NCI-H1105 treated with DMSO at 0.1 percent for 48 hours (cell line): ENCODE measurements at places on chromosomes 7 and 10.

GRCh38 chr7:107068156-107068555 is 23.7 kb downstream of the PRKAR2B start:
- no peak for DNase-seq

DNA sequence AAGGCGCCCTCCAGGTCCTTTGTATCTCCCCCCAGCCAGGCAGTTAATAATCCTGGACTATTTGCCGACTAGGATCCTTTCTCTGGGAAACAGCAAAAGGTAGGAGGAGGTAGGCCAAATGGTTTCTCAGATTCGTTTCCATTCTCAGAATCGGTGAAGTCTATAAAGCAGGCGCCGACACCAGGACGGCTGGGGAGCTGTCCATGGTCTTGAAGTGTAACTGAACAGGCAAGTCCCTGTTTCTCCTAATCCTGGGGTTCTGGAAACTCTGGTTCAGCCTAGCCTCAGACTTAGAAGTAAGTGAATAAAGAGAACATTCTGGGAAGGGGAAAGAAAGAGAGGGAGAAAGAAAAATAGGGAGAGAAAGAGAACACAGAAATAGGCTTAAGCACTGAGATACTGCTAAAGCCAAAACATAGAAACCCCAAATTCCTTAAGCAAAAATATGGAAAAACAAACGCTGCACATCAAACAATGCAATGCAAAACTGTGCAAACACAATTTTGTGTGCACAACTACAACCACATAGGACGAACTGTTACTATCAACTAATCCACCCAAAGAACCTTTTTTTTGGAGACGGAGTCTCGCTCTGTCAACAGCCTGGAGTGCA is 11.1 kb upstream of the INA start:
- DNase-seq, result no peak

GRCh38 chr10:5890452-5890915 is 441 bp downstream of the FBH1 start:
- DNase-seq, result no peak

DNA sequence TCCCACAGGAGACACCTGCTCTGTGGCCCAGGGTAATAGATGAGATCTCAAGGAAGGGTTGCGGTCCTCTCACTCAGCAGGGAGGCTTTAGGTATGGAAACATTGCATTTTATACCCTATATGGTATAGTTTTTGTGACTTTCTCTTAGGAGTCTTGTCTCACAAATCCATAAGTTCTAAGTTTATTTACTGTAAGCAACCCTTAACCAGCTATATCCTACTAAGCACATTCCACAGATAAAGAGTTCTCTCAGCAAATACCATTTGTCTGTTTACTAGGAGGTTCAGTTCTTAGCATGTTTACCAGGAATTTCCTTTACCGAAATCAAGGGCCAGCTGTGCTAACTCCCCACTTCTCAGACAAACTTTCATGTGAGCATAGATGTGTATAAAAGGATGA is 66.9 kb downstream of the ANLN start:
- DNase-seq, result no peak

GRCh38 chr7:50681432-50682045 is 101.2 kb downstream of the GRB10 start:
- no peak for DNase-seq

DNA sequence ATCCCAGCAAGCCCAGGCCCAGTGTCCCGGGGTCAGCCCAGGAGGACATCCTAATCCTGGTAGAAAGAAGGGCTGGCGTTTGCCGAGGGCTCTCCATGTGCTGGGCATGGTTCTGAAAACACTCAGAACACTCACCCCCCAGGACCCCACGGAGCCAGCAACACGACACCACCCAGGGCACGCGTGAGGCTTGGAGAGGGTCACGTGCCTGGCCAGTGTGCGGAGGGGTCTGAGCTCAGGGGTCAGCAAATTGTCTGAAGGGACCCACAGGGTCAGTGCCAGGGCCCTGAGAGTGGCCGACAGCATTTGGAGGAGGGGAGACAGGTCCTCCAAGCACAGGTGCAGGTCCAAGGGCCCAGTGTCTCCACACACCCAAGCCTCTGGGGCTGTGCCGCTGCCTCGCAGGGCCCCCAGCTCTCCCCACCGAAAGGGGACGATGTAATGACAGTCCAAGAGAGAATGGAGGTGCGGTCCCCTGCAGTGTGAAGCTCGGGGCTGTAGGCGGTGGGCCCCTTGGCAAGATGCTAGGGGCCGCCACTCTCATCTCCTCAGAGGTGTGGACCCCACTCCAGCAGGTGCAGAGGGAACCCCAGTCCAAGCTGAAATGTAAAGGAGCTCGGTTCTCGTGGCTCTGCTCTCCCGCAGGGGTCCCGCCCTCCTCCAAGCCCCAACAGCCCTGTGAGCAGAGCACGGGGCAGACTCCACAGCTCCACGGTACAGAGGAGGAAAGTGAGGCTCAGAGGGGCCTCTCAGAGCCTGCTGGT is 7.8 kb downstream of the FOXL3 start:
- DNase-seq, result no peak

- DNase-seq, result no peak
Observed at GRCh38 chr10:13787015-13787421, 200.3 kb downstream of the PRPF18 start.

GRCh38 chr10:113993489-113993991 is 50.1 kb upstream of the ADRB1 start:
- no peak for DNase-seq

DNA sequence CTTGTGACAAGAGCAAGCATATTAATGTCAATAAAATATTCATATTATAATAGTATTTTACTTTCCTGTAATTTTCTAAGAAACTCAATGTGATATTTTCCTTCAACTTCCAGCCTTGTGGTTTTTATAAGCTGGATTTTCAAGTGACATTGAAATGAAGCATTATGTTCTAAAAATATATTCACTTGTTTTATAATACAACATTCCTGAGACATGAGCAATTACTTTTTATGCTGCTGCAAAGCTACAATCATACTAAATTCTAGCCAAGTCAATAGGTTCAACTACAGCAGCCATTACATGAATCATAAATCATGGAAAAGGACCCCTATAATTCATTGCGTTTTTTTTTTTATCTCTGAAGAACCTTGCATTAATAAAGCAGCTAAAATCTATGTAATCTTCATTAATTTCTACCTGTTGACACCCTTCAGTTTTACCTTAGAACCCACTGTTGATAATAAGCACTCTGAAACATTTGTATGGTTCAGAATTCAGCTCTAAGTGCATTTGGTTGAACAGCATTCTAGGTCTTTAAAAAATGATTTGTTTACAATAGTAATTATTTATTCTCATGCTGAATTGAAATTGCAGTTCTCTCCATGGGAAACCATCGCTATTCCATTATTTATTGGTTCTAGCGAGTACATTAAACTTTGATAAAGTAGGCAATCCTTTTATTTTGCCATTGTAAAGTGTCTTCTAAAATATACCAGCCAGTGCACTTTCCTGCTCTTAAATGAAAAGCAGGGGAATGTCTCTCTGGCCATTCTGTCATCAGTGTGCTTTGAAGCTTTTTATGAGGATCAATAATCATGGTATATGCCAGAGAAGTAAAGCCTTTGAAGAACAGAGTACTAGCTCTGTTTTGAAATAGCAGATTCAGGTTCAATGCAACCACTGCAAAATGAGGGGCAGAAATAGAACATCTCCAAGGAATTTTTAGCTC is 132.6 kb downstream of the GNAT3 start:
- peak; percentile 40 for DNase-seq

DNA sequence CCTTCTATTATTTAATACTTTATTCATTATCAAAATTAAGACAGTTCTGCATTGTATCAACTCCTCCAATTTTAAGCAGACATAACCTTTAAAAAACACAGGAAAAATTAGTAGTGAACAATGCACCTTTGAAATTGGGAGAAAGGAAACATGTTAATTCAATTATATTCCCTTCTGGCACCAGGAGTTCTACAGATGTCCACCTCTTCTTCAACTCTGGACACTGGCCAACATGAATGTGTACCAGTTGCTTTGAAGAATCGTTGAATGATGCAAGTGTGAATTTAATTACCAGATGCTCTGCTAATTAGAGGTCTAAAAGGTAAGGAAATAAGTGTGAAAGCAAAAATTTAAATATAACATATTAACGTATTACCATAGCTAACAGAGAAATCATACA is 206.7 kb upstream of the IGFBP3 start:
- DNase-seq, result no peak

GRCh38 chr7:143439866-143440265 is 3.4 kb upstream of the TAS2R60 start:
- no peak for DNase-seq

GRCh38 chr10:121615435-121615793 is 17.2 kb upstream of the FGFR2 start:
- no peak for DNase-seq

DNA sequence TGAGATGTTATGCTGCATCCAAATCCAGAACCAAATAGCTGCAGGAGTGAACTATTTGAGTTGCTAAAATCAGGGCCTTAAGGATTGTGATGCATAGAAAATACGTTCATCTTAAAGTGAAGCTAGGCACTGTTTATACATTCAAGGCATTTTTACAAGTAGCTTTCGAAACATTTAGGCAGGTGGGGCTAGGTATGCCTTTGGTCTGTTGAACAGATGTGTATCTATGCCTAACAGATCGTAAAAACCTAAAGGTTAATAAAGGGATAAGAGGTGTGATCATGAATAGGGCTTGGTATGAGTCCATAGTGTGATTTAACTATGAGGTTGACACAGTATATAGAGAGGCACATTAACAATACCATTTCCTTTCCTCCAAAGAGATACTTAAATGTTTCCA is 262.5 kb downstream of the SEMA3D start:
- DNase-seq, result no peak

DNA sequence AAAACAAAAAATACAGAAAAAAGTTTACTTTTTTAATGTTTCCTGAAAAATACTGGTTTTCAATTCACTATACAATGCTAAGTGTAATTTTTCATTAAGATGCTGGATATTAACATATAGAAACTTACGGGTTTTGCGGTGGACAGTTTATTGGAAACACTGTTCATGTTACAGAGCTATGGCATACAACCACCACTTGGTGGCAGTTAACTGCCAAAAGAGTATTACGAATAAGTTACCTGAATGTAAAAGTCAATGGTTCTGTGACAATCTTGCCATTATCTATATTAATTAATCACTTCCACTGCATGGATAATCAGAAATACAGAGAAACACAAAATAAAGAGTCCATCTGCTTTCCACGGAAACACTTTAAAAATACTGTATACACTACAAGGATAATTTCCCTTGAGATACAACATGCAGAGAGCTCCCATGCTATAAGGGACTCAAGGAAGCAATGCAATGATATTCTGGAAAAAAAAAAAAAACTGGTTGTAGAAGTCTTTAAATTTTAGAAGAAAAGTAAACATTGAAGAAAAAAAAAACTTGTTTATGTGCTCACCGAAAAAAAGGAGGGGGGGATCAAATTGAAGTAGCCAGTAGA is 97.0 kb downstream of the TPK1 start:
- DNase-seq, result peak; percentile 26

GRCh38 chr10:7856678-7857077 is 38.4 kb downstream of the TAF3 start:
- no peak for DNase-seq
